ENCODE measurements at places on chromosomes 5 and 9. TPM values are rescaled to one million over a fixed set of nuclear protein-coding genes. Genes with fewer than 3 reads are reported as not detected.

The LNPEP gene
- 24.2 TPM for polyA plus RNA-seq

The SPATA31A3 gene
- not detected for polyA plus RNA-seq

The C9orf153 gene
- polyA plus RNA-seq: 0.13 TPM

The AGXT2 gene
- 60.3 TPM for polyA plus RNA-seq

The UGT3A1 gene
- polyA plus RNA-seq: 158 TPM

GRCh38 chr9:33315371-33315770 is 25.1 kb downstream of the NFX1 start:
- DNase-seq: no peak

- DNase-seq: no peak
These were observed 1.7 kb downstream of the DNAJC25 start for GRCh38 chr9:111632695-111633388.

GRCh38 chr5:158436271-158437065 is 577.5 kb upstream of the CLINT1 start:
- DNase-seq: no peak

DNA sequence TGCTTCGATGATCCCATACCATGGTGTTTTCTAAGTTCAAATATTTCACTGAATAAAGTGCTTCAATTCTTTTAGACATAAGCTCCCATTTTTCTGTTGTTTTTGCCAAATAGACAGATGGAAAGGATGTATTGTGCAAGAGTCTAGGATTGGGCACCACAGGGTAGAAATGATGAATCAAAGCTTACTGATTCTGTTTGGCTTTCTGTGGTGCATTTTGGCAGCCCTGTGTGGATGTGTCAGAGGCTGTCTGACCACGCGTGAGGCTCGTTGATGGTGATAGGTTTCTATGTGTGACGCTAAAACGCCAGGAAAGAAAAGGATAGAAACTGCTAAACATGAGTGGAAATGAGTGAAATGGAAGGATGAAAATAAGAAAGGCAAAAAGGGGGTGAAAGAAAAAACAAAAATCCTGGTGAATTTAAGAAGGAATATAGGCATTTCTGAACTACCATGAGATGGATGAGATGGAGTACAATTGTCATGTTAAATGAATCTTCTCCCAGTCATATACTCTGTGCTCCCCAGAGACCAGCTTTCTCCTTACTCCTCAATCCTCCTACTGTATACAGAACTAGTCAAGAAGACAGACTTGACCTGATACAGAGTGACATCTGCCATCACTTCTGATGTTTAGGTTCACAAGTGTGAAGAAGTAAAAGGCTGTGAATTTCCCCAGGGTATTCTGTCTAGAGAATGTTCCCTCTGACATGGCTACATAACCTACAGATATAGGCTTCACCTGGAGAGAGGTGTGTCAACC is 54.4 kb downstream of the ANKH start:
- DNase-seq: no peak

DNA sequence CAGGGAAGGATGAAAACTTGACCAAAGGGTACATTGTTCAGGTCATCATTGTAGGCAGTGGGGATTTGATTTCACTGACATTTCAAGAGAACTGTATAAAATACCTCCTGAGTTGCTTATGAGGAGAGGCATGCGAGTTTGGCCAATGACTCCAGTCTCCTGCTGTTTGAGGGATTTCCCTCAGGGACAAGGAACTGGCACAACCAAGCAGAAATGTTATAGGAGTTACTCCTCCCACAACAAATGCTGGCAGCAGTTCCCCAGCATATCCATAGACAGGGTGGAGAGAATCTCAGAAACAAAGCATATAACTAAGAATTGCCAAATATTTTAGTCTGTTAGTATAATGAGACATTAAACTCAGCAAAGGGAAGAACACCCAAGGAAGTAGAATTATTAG is 47.2 kb upstream of the FBXL7 start:
- DNase-seq: no peak

DNA sequence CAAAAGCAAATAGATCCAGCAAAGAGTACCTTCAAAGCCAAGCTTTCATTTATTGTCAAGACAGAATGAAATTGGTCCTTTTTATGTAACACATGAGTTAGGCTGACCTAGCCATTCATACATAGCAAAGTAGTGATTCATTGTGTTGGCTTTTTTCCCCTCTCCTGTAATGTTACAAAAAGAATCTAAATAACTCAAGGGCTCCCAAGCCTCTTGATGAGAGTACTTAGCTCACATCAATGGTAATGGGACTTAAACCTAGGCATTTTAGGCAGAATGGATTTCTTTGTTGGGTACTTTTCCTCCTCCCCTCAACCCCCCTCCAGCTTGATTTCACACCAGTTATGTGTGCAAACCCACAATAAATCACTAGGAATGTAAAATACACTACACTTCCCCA is 123.7 kb downstream of the EBF1 start:
- no peak for DNase-seq

DNA sequence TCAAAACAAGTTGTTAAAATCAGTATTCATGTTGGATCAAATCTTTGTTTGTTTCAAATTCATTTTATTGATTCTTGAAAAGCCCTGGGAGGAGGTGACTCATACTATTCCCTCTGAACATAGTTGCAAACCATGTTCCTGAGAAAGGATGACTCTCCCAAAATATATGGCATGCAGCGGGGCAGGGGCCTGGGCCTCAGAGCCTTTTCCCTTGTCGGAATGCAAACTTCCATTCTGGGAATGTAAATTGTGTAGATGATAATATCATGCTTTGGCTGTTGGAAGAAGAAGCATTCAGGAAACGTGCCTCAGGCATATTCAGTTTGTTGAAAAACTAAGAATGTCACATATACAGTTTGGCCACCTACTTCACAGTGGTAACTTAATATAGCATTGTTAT is 242.0 kb downstream of the AUH start:
- DNase-seq: no peak

DNA sequence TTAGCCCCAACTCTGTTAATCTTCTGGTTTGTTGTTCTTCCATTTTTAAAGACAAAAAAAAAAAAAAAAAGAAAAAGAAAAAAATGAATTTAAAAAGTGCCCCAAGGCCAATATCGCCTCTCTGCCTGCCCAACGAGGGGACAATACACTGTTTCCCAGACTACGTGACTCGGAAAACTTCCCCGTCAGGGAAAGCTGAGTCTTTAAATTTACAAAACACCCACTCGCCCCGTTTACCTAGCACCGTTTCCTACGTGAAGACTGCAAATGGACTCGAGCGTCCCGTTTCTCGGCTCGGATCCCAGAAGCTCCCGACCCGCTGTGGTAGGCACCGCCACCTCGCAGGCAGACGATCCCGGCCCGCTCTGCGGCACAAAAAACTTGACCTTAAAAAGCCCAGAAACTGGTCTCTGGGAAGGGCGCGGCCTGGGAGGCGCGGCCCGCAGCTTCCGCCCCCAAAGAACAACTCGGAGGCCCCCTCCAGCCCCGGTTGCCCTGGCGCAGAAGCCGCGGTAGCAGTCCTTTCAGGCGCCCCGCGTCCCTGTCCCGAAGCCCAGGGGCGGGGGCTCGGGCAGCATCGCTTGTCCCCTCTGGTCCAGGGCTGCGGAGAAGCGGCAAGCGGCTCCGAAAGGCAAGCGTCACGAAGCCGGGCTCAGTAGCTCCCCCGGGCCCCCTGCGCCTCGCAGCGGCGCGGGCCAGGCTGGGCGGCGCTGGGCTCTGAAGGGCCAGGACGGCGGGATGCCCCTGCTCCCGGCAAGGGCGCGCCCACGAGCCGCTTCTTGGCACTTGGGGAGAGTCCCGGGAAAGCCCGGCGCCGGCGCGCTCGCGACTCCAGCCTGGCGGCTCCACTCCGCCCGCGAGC is at the start of gene GCNT4:
GCNT4 (minus strand) TSS at position 367 of the 862 bp plus-strand sequence. CDS start 22,521 bp downstream, outside the sequence.
- peak; percentile 34 for DNase-seq

- DNase-seq: no peak
These were observed 106.6 kb upstream of the CDH6 start for GRCh38 chr5:31086839-31087415.

GRCh38 chr5:179332741-179333290 is 12.4 kb downstream of the ADAMTS2 start:
- no peak for DNase-seq

- DNase-seq: no peak
These were observed 133.7 kb upstream of the IQGAP2 start for GRCh38 chr5:76269259-76269931.

- DNase-seq: no peak
These were observed 2387.6 kb upstream of the WWC1 start for GRCh38 chr5:165903835-165904234.

DNA sequence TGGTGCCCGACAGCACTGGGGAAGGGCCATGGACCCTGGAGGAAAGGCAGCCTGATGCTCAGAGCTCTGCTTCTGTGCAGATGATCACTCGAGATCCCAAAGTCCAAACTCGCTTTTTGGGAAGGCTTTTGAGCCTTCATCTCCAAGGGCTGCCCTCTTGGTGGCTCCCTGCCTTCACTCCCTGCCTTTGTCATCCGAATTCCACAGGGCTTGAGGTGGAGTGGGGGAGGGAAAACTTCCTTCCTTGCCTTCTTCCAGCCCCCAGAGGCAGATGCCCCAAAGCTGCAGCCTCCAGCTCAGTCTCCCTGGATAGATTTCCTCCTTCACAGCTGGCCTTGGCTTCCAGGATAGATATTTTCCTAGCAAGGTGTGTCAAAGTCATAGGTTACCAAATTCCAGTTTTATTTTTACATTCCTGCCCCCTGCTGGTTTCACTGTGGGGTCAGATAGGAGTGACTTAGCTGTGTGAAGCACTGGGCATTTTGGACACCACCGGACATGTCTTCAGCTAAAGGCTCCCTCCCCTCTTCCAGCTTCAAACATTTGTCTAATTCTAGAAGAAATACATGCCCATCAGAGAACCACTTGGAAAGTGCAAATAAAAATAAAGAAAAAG is 268.2 kb downstream of the HSPA4 start:
- DNase-seq: no peak
